Activated CD8-positive, alpha-beta T cell treated with anti-CD3 and anti-CD28 coated beads, Interleukin-2, amount 10 ng/mL, durations not matched to agents 7 days and 5 days (primary cell): ENCODE measurements at places on chromosomes 2 and 18.
A peak's percentile ranks its signal among the peaks of the same experiment; 100 is the strongest.

- peaks cover 10% of the 10 kb centered on the region for H3K27me3 ChIP-seq
- peak; percentile 33 for DNase-seq
- H3K4me3 ChIP-seq, result peak overlapping the region; percentile 77
- no peaks in the 10 kb centered on the region for H3K36me3 ChIP-seq
- peaks cover 27% of the 10 kb centered on the region for H3K4me1 ChIP-seq
- peak overlapping the region; percentile 88 for H3K27ac ChIP-seq
These were observed 435 bp downstream of the IFT172 start for GRCh38 chr2:27489118-27489497.

DNA sequence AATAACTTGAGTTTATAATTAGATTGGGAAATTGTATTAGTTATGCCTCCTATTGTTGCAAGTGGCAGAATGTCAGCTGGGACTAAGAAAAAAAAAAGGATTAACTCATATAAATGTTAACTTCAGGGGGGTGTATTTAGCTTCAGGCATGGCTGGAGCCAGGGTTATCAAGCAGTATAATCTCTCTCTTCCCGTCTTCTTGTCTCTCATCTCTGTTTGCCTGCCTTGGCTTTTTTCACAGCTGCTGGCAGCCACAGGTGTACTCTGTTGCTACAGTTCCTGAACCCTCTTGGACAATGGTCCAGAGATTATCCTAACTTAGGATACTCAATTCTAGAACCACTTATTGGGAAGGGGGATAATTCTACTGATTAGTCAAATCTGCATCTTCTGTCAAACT is 370.7 kb upstream of the MEX3C start:
- H3K36me3 ChIP-seq, result no peaks in the 10 kb centered on the region
- H3K27ac ChIP-seq, result no peak overlapping the region
- H3K4me3 ChIP-seq, result no peak overlapping the region
- no peak for DNase-seq

DNA sequence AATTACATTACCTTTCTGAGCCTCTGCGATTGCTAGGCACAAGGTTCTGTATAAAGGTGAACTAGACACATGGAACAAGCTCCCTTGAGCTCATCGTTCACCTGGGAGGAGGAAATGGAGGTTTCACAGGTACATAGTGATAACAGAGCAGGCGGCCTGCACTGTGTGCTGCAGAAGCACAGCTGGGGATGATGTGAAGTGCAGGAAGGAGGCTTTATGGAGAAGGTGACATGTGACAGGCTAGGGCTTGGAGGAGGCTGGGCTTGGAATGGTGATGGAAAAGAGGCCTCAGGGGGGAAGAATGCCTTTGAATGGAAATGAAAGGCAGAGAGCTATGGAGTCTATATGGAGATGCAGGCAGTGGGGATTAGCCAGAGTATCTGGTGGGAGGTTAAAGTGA is 22.9 kb downstream of the MARCHF4 start:
- DNase-seq, result no peak
- no peak overlapping the region for H3K4me3 ChIP-seq
- peaks cover 10% of the 10 kb centered on the region for H3K36me3 ChIP-seq
- peaks cover 72% of the 10 kb centered on the region for H3K4me1 ChIP-seq
- no peaks in the 10 kb centered on the region for H3K27me3 ChIP-seq
- H3K27ac ChIP-seq, result peak overlapping the region; percentile 55

GRCh38 chr18:35491700-35492077 is 6.1 kb downstream of the INO80C start:
- no peak for DNase-seq
- no peaks in the 10 kb centered on the region for H3K27me3 ChIP-seq
- H3K4me1 ChIP-seq, result peaks cover 22% of the 10 kb centered on the region
- H3K27ac ChIP-seq, result no peak overlapping the region
- H3K36me3 ChIP-seq, result peaks cover 7% of the 10 kb centered on the region

- DNase-seq, result no peak
- H3K36me3 ChIP-seq, result no peaks in the 10 kb centered on the region
These were observed 669.6 kb upstream of the VRK2 start for GRCh38 chr2:57376985-57377384.

GRCh38 chr2:128405467-128405900 is 86.8 kb upstream of the HS6ST1 start:
- H3K27ac ChIP-seq, result no peak overlapping the region
- no peak overlapping the region for H3K4me3 ChIP-seq
- H3K36me3 ChIP-seq, result no peaks in the 10 kb centered on the region
- DNase-seq, result no peak

- H3K27ac ChIP-seq, result no peak overlapping the region
- H3K27me3 ChIP-seq, result no peaks in the 10 kb centered on the region
- no peak overlapping the region for H3K4me3 ChIP-seq
- no peaks in the 10 kb centered on the region for H3K4me1 ChIP-seq
These were observed 231.5 kb downstream of the SLC8A1 start for GRCh38 chr2:40220177-40220925.

- DNase-seq, result no peak
- no peaks in the 10 kb centered on the region for H3K27me3 ChIP-seq
- peaks cover 79% of the 10 kb centered on the region for H3K4me1 ChIP-seq
- peaks cover 88% of the 10 kb centered on the region for H3K36me3 ChIP-seq
- no peak overlapping the region for H3K27ac ChIP-seq
- H3K4me3 ChIP-seq, result no peak overlapping the region
These were observed 31.0 kb upstream of the WIPF1 start for GRCh38 chr2:174628528-174629169.

- no peaks in the 10 kb centered on the region for H3K36me3 ChIP-seq
- no peak for DNase-seq
- no peak overlapping the region for H3K4me3 ChIP-seq
- H3K27me3 ChIP-seq, result peaks cover 12% of the 10 kb centered on the region
These were observed 63.7 kb upstream of the OTOF start for GRCh38 chr2:26541401-26542193.

DNA sequence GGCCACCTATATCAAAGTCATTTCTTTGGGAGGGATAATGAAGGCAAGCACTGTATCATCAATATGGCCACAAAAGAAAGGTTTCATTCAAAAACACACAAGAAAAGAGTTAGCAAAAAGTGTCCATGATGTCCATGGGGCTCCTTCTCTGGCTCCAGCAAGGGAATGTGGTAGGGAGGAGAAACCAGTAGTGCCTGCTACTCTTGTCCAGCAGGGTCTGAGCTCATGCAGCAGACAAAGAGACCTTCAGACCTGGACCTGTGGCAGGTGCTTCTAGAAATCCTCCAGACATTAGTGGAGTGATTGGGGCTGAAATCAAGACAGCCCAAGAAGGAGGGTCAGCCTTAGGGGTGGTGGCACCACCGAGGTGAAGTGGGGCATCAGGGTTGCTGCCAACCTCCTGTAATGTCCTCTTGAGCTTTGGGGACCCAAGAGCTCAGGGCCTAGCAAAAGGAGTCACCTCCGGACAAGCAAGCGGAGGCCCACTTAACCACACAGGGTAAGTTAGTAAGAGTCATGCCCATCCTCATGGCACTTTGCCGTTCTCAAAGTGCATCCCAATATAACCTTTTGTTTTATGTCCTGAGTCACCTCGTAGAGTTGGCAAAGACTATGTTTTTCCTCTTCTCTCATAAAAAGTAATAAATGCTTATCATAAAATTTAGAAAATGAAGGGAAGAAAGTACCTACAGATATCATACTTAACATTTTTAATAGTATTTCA is 112.6 kb upstream of the YPEL5 start:
- DNase-seq, result no peak
- H3K27me3 ChIP-seq, result peaks cover 3% of the 10 kb centered on the region
- no peaks in the 10 kb centered on the region for H3K4me1 ChIP-seq
- no peaks in the 10 kb centered on the region for H3K36me3 ChIP-seq

DNA sequence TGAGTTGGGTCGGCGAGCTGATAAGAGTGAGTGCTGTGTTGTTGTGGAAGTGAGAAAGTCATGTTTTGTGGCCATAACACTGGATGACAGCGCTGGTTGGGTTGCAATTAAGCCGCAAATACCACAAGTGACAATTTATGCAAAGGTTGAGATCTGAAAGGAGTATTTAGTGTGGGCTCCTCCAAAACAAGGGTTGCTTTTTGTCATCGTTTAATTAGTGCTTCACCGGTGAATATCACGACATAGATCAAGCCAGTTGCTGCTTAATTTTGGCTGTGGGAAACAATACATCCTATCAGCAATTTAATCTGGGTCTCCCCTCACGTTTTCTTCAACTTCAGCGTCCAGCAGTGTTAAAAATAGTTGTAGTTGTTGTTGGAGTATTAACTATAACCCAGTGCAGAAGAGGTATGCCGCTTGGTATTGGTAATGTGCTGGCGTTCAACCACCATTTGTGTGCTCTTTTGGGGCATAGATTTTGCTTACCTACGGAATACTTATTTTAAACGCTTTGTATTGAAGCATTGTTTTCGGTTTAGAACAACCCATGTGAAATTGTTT is 662 bp downstream of the ACVR2A start:
- H3K36me3 ChIP-seq, result peaks cover 2% of the 10 kb centered on the region
- H3K27ac ChIP-seq, result peak overlapping the region; percentile 30
- H3K27me3 ChIP-seq, result peaks cover 67% of the 10 kb centered on the region
- DNase-seq, result peak; percentile 57

DNA sequence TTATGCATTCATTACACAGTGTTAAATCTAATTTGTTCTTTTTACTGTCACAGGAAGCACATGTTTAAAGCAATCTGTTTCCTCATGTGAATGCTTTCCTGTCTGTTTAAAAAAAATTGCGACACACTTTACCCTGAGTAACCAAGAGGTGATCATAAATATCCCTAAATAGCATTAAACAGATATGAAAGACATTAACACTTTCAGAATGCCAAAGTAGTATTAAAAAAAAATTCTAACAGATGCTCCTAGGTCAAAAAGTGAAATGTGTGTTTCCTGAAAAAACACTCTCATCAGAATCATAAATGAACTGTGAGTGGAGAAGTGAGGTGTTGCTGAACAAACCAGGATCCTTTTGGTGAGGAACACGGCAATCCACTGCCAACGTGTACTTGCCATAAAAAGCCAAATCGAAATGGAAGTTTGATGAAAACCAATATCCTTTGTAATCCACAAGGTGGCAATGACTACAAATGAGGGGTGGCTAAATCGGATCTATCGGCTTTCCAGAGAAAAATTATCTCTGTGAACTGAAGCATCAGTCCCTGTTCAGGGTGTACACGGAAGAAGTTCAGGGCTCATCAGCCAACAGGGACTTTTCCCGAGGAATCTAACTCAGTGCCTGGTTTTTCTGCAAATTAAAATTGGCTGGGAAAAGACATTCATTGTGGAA is 248.9 kb downstream of the TCF4 start:
- H3K4me3 ChIP-seq, result no peak overlapping the region
- no peak for DNase-seq
- H3K4me1 ChIP-seq, result no peaks in the 10 kb centered on the region
- H3K27ac ChIP-seq, result no peak overlapping the region

DNA sequence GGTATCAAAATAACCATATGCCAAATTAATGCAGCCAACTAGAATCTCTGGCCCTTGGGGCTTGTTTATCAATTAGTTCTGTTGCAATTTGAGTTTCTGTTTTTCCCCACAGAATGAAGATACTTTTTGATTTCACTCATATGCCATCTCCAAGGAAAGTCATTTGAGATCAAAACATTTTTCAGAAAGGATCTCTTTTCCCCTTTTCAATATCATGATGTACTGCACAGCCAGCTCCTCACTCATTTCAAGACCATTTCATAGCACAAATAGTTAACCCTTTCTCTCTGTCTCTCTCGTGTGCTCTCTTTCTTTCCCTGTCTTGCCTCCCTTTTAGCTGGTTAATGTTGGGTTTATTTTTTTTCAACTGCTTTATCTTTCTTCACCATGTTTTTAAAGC is 387.3 kb downstream of the STK39 start:
- DNase-seq, result no peak
- no peak overlapping the region for H3K27ac ChIP-seq
- no peaks in the 10 kb centered on the region for H3K4me1 ChIP-seq
- H3K36me3 ChIP-seq, result no peaks in the 10 kb centered on the region
- H3K27me3 ChIP-seq, result peaks cover 12% of the 10 kb centered on the region

DNA sequence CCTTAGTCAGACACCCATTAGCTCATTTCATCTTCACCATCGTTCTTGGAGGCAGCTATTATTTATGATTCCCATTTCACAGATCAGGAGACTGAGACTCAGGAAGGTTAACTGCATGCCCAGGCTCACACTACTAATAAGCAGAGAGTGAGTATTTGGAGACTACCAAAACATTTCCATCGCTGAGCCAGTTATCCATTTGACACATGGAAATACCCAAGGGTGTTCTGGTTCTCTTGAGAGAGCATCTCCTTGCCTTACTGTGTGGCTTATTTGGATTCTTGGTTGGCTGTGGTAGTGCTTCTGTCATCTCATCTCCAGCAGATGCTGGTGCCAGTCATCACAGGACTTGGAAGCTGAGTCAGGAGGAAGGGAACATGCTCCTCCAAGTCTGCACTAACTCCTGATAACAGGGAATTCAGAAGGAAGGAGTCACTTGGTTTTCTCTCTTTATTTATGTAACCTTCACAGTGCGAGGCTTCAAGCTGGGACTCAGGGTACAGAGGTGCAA is 55.2 kb downstream of the RASGRP3 start:
- no peak overlapping the region for H3K27ac ChIP-seq
- peaks cover 6% of the 10 kb centered on the region for H3K36me3 ChIP-seq
- no peak overlapping the region for H3K4me3 ChIP-seq
- H3K4me1 ChIP-seq, result peaks cover 5% of the 10 kb centered on the region
- no peak for DNase-seq

DNA sequence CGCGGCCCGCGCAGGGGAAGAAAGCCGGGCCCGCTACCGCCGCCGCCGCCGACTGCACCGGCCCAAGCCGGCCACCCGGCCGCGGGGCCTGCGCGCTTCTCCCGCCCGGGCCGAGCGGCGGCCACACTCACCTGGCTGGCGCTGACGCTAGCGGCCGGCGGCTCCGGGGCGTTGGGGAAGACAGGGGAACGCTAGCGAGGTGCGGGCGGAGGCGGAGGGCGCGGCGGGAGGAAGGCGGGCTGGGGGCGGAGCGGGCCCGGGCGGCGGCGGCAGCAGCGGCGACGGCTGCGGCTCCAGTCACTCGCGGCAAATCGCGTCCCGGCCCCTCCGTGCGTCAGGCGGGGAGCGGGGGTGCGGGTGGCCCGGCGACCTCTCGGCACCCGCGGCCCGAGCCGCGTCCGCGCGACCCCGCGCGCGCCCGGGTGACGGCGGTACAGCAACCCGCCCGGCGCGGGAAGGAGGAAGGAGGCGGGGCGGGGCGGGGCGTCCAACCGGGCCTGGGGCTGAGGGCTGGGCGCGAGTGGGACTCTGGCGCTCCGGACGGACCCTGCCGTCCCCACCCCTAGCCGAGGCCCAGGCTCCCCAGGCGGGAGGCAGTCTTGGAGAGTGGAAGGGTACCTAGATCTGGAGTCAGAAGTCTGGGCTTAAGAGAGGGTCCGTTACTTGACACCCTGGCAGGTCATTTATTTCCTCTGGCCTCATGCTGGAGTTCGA is at the start of gene SESTD1:
SESTD1 (minus strand) TSS at position 465 of the 714 bp plus-strand sequence. CDS start 72,991 bp downstream, outside the sequence.
- peaks cover 16% of the 10 kb centered on the region for H3K4me1 ChIP-seq
- peak; percentile 61 for DNase-seq
- no peaks in the 10 kb centered on the region for H3K36me3 ChIP-seq
- H3K4me3 ChIP-seq, result peak within 1 kb of the TSS; percentile 82
